PC-9 (cell line): ENCODE measurements at places on chromosomes 16 and 17. TPM values are rescaled to one million over a fixed set of nuclear protein-coding genes. Genes with fewer than 3 reads are reported as not detected.

DNA sequence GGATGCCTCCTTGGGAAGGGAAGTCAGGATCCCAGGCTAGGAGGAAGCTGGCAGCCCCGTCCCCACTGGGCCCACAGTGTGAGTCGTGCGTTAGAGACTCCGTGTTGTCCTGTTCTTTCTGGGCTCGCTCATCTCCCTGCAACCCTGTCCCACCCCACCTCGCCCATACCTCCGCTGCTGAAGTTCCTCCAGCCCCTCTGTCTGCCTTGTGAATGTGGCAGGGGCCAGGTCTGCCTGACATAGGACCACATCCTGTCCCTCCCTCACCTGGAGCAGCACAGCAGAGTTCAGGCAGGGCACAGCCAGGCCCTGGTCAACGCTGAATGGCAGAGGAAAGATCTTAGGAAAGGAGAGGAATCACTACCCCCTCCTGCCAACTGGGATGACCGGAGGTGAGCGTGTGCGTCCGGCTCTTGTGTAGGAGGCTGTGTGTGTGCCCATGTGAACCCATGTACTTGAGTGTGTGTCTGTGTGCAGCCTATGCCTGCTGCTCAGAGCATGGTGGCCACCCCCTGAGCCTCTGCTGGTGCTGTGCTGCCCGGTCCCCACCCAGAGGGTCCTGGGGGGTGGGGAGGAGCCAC is 12.8 kb downstream of the KCNJ18 start:
- no peak for DNase-seq

The PIRT gene
- total RNA-seq = not detected in 2 replicates

GRCh38 chr17:14805348-14805747 is 459.8 kb downstream of the PMP22 start:
- DNase-seq = no peak

The TMEM220 gene
- not detected in 2 replicates for total RNA-seq

DNA sequence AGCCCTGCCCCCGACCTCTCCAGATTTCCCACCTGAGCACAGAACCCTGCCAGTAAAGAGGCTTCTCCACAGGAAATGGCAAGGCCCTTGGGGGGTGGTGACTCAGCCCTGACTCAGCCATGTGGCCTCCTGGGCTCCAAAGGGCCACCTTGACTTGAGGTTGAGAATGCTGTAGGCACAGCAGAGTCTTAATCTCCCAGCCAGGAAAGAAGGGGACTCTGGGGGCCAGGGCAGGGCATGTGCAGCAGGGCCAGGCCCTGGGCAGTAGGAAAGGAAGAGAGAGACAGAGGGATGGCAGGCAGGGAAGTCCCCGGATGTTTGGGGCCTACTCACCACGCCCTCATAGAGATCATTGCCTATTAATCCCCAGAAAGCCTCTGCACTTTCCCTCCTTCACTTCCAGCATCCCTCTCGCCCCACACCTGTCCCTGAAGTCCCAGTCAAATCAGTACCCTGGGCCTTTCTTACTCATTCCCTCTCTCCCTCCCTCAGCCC is 4.8 kb upstream of the ITGA3 start:
- DNase-seq = peak; percentile 98

DNA sequence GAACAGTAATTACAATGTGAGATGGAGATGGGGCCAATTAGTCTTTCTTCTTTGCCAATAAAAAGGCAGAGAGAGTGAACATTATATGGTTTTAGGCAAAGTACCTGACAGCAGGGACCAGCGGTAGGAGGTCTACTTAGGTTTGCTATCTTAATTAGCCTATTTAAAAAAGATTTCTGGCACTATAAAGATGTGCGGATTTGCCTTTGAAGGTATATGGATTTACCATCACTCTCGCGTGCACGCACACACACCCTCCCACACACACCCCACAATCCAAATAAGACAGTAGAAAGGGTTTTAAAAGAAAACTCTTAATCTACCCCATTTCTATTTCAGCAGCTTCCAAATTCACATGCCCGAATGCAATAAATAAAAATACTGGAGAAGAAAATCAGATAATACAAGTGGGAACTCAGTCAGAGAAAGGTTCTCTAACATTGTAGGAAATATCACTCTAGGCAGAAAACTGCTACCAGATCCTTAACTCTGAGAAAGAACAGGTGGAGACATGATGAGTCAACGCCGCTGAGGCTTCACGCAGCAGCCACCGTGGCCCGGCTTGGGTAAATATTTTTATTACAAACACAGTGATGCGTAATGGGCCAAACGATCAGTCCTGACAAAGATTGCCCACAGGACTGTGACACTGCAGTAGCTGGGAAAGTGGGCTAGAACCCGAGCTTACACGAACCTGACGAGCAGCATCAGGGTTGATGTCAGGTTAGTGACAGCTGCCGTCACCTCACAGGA is 66.6 kb upstream of the AXIN2 start:
- DNase-seq = peak; percentile 36

The OTOP2 gene
- not detected in 2 replicates for total RNA-seq

The TOM1L1 gene
- total RNA-seq = 41.5 and 46.8 TPM in 2 replicates

The TNFSF13 gene
- total RNA-seq = 46.4 and 65.4 TPM in 2 replicates

DNA sequence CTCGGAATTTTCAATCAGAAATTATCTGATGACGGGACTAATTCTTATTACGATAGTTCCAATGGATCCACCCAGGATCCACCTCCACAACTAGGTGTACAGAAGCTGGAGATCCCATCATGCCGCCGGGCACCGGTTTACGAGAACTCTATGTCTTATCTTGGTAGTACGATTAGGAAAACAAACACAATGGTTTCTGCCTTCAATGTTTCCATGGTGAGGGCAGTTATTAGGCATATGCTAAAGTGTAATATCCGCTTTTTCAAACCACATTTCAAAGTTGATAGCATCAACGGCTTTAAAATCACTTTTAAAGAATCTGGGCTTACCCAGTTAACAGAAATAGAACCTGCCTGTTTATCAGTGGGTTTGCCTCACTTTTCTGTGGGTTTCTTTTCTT is 705.7 kb downstream of the MAF start:
- DNase-seq = no peak

DNA sequence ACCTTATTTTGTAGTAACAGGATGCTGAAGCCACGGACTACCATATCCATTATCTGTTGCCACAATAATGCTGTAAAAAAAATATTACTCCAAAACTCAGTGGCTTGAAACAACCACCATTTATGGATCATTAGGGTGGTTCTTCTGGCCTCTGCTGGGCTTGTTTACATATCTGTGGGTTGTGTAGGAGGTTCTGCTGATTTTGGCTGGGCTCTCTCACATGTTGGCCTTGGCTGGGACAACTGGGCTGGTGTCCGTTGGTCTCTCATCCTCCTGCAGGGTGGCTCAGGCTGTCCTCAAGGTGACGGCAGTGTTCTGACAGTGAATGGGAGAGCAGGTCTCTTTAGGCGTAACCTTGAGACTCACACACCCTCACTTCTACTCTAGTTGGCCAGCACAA is 76.0 kb downstream of the GPR139 start:
- no peak for DNase-seq

GRCh38 chr17:75559958-75560533 is 27.6 kb upstream of the MYO15B start:
- no peak for DNase-seq

GRCh38 chr17:79304884-79305283 is 230.3 kb downstream of the ENGASE start:
- DNase-seq = no peak

DNA sequence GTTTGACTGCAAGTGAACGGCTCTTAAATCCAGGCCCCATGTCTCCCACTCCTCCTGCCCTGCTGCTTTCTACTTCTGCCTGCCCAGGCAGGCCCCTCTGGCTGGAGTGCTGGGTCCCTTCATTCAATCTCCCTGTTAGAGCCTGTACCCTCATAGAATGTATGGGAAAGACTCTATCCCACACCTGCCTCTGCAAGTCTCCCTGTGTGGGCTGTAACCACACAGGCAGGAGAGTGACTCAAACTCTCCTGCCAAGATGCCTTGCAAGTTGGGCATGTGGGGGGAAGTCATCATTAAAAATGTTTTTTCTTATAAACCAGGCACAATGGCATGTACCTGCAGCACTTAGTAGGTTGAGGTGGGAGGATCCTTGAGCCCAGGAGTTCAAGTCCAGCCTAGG is 77.5 kb downstream of the PLXDC1 start:
- no peak for DNase-seq

DNA sequence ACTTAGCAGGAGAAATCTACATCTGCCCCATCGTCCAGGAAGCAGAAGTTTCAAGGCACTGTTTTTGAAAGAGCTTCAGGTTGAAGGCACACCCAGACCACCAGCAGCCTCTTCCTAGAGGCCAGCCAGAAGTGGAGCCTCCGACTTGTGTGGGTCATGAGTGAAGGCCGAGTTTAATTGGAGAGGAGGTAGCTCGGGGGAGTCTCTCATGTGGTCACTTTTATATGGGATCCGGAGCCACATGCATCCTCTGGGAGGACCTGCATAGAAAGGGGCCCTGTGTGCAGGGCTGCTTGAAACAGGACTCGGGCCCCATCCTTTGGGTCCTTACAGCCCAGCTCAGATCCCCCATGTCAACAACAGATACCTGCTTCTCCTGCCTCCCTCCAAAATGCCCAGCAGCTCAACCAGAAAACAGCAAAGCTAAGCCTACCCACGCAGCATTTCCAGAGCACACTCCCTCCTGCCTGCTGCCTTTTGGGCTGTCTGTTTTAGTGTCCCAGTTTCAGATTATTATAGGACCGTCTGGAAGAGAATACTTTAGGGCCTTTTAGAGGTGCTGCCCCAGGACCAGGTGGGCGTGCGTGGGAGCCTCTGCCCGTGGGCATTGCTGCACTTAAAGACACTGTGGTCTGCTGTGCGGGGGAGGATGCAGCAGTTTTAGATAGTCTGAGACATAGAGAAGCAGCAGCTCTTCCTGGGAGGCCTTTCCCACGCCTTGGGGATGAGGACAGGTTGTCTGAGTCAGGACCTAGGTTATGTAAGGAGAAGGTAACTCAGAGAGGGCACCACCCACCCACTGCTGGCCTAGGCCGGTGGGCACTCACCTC is 29.5 kb downstream of the MPRIP start:
- DNase-seq = no peak

DNA sequence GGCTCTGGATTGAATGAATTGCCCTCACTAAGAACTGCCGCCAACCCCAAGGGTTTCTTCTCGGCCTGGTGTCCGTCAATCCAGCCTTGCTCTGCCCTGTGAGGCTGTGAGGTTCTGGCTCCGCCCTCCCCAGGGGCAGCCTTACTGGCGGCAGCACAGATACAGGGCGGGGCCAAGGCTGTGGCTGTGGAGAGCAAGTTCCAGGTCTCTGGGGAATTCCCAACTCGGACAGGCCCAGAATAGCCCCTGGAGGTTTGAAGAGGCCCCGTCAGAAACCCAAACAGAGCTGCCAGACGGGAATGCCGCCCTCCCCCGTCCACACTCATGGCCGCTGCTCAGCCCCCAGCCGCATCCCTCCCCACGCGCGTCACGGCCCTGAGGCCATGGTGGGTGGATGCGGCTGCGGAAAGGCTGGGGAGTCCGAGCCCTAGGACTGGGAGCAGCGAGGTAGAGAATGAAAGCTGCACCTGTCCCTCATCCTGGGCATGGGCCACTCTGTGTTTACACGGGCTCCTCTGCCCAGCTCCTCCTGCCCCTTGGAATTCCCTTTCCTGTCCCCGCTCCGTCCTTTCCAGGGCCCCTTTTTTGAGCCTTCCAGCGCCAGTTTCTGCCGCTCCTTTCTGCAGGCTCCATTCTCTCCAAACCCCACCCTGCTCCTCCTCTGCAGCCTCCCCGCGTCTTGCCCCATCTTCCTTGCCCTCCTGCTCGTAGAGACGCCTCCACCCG is 660 bp upstream of the PRRT2 start:
- peak; percentile 99 for DNase-seq

DNA sequence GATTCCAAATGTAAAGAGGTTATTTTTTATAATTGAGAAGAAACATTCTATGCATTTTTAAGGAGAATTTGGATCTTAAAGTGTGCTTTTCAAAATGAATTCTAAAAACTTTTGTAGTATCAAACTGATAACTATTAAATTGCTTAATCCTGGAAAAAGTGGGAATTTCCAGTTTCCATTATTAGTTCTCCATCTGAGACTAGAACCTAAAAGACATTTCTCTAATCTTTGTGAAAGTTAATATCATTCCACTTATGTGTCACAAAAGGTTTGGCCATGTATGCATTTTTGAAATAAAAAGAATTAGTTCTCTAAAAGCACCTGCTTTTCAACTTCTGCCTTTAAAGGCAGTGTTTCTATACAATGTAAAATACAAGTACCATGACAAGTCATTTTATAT is 155.0 kb downstream of the BCAS3 start:
- no peak for DNase-seq

The TBC1D3B gene
- total RNA-seq = 13.8 and 18.6 TPM in 2 replicates

DNA sequence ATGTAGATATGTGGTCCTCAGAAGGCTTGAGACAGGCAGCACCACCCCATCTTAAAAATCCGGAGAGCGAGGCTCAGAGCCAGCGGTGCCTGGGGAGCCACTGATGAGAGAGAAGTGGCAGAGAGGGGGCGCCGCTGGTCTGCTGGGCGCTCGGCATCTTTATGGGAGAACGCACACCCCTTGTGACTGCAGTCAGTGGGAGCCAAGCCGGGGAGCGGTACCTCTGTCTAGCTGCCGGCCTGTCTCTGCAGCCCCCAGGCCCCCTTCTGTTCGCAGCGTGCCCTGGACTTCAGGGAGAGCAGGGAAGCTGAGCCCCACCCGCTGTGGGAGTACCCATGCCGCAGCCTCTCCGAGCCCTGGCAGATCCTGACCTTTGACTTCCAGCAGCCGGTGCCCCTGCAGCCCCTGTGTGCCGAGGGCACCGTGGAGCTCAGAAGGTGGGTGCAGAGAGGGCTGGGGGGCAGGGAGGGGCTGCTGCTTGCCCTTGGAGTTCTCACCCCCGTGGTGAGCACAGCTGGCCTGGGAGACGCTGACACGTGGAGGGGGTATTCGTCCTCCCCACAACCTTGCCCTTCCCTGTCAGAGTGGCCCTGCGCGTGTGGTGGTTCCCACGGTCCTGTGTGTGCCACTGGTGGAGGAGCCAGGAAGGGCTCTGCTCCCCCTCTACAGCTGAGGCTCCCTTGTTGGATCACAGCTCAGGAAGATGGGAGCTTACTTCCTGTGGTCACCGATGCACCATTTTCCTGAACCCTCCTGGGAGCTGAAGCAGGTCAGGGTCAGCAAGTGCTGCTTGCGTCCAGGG is 44.8 kb downstream of the PRMT7 start:
- no peak for DNase-seq

DNA sequence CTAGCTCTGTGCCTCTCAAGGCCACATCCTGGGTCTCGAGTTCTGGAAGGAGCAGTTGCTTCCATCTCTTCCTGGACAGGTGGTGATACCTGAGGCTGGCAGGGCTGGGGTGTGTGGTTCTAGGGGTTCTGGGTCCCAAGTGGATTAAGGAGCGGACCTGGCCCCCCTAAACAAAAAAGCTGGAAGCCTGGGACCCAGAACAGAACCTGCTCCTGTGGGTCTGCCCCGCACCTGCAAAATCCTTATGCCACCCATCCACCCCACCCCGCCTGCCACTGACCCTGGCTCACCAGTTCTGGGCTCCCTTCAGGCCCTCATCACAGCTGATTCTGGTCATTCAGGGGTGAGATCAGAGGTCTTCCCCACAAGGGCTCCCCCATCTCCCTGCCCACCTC is 44.8 kb downstream of the ADCY7 start:
- no peak for DNase-seq

- no peak for DNase-seq
These were observed 171.0 kb downstream of the SLC39A11 start for GRCh38 chr17:72921347-72922054.
